Activated naive CD8-positive, alpha-beta T cell treated with anti-CD3 and anti-CD28 coated beads, Interleukin-2, amount 50 U/mL, for 16 hours (primary cell): ENCODE measurements at places on chromosomes 6 and 20.

GRCh38 chr6:2220154-2220553, 25.3 kb downstream of the GMDS start:
- DNase-seq: no peak

DNA sequence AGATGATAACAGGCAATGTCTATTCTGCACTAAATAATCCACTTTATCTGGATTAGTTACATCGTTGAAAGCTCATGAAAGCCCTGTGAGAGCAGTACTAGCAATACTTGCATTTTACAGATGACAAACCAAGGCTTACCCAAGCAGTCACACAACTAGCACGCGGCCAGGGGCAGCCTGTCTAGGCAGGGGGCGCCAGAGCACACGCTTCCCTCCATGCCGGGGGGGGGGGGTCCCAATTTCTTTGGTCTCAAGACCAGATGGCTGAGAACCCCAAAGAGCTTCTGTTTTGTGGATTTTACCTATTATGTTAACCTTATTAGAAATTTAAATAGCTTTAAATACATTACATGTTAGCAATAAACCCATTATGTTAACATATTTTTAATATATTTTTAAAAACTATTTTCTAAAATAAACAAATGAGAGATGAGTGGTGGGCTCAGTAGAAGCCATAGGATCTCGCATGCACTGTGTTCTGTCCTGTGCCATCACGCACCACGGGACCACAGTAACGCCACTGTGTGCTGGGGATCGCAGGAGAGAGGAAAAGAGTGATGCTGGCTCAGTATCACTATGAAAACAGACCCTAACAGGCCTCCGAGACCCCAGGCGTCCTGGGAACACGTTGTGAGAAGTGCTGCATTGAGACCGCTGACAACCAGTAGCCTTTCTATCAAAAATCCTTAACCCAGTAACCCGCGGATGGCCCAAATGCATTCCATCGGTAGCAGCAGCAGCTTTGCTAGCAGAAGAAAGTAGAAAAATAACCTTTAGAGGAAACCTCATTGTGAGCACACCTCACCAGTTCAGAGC, 5.3 kb upstream of the PRR18 start:
- no peak for DNase-seq

DNA sequence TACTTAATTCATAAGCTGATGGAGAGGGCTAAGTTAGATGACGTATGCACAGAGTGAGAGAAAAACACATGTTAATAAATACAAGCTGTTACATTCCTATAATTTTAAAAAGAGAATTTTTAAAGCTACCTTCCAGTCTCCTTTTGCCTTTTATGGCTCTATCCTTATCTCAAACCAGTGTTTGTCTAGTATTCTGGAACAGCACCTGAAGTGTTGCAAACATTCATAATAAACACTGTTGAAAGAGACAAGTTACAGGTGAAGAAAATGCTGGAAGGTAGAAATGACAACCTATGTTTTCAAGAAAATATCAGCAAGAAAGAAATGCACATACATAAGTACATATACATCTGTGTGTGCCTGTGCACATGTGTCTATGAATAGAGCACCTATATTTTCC, 409.1 kb downstream of the PKHD1 start:
- DNase-seq: no peak

GRCh38 chr6:26019261-26019830, 56.7 kb downstream of the TRIM38 start:
- no peak for DNase-seq

GRCh38 chr6:108801366-108801765, 46.9 kb upstream of the ARMC2 start:
- no peak for DNase-seq

DNA sequence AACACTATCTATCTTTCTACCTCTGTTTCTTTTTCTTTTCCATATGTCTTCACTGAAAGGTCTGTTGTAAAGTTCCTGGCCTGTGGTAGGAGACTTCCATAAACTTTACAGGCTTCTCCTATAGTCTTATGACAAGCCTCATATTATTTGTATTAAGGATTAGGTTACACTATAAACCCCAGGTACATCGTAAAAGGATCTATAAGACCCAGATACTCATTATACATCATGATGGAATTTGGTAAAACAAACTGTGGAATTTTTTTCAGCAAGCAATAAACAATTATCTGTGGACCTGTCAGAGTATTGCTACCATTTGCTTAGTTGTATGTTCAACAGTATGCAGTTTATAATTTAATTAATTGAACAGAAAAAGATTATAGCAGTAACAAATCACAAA, 55.5 kb downstream of the RFX6 start:
- no peak for DNase-seq

GRCh38 chr20:50413088-50413500, 97.1 kb upstream of the PTPN1 start:
- DNase-seq: no peak

DNA sequence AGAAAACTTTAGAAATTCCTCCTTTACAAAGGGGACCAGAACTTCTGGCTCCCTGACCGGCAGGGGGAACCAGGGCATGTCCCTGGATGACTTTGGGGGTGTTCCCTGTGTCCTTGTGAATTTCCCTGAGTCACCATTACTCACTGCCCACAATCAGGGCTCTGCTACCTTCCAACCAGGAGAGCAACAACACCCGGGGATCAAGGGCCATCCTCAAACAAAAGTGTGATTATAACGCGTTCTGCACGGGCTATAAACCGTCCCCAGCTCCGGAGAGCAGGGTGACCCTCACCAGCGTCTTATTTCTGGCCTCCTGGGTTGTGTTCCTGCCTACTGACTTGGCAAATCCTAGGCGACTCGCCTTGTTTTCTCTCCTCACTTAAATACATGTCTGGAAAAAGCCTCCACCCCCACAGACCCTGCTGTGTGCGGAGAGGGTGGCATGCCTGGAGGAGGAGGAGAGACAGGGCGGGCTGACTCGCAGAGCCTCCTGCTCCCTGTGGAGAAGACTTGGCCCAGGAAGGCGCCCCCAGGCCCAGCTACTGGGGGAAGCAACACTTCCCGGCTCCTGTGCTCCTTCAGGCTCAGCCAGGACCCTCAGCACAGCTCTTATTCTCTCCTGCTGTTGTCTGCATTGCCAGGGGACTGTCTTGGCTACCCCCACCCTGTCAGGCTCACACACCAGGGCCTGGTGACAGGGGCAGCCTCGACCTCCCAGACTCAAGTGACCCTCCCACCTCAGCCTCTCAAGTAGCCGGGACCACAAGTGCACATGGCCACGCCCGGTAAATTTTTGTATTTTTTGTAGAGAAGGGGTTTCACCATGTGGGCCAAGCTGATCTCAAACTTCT, 54.1 kb downstream of the FGD2 start:
- DNase-seq: no peak

DNA sequence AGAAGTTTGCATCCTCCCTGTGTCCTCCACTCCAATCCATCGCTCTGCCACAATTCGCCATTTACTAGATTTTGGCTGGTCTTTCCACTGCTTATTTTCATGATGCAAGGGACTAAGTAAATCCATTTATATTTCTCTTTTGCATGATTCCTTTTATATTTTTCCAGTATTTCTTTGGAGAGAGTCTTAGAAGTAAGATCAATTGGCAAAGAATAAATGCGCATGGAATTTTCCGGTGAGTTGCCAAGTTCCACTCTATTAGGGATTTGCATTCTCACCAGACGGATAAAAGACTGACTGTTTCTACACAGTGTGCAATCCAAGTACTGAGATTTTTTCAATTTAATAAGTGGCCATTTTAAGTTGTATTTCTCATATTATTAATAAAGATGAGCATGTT, 91.7 kb upstream of the PHACTR3 start:
- DNase-seq: no peak

GRCh38 chr6:21454262-21454661, 139.3 kb upstream of the SOX4 start:
- no peak for DNase-seq
